ENCODE measurements at places on chromosomes 7 and 10.

DNA sequence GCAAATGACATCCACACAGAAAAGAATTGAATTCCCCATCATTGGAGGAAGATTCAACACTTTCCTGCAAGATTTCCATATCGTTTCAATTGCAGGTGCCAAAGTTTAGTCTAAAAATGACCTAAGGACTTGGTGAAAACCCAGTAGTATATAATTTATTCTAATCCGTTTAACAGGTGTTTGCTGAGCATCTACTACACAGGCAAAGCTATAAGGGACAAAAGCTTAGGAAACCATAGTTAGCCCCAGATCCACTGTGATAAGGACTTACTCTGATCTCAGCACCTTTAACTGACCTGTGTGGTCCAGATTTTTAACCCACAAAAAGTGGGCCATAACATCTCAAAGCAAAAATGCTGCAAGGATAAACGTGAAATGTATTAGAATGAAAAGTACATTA is 19.1 kb downstream of the UBE2H start:
- DNase-seq = no peak

- DNase-seq = no peak
Measured at GRCh38 chr10:14362104-14362503, 31.4 kb upstream of the FRMD4A start.

- DNase-seq = no peak
Measured at GRCh38 chr7:45482451-45482850, 91.7 kb upstream of the ADCY1 start.

GRCh38 chr10:31272841-31273240 is 46.2 kb upstream of the ZEB1 start:
- DNase-seq = no peak

GRCh38 chr7:158953912-158954311 is 97.6 kb downstream of the DYNC2I1 start:
- DNase-seq = no peak

DNA sequence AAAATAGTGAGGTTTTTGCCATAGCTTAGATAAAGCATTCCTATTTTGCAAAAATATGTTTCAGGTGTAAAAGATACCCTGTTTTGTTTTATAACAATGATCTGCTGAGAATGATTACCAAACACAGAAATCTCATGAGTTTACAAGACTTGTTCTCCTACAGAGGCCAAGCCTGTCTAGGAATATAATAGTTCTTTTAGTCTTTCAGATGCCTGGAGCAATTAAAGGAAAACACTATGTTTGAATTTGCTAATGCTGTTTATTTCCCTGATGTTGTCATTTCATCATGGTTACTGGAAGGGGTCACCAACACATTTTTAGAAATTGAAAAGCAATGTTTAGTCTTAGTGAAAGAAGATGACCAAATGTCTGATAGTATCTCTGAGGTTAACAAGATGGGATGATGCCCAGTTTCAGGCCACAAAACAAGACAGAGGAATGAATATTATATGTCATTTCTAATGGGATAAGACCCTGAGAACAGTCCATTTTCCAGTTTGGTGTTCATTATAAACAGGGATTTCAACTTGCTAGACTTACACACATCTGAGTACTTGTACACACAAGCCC is 559.9 kb downstream of the INHBA start:
- no peak for DNase-seq

GRCh38 chr7:116511552-116512519 is 12.3 kb downstream of the CAV2 start:
- DNase-seq = no peak

GRCh38 chr7:109694149-109695071 is 1124.7 kb downstream of the DNAJB9 start:
- no peak for DNase-seq

GRCh38 chr10:69994262-69994661 is 58.4 kb upstream of the MACROH2A2 start:
- DNase-seq = no peak

- DNase-seq = no peak
Measured at GRCh38 chr7:45181286-45181960, 23.8 kb downstream of the RAMP3 start.

- no peak for DNase-seq
Measured at GRCh38 chr10:59876695-59877094, 29.7 kb downstream of the CCDC6 start.

- no peak for DNase-seq
Measured at GRCh38 chr10:98967601-98968000, 268.1 kb downstream of the HPSE2 start.

DNA sequence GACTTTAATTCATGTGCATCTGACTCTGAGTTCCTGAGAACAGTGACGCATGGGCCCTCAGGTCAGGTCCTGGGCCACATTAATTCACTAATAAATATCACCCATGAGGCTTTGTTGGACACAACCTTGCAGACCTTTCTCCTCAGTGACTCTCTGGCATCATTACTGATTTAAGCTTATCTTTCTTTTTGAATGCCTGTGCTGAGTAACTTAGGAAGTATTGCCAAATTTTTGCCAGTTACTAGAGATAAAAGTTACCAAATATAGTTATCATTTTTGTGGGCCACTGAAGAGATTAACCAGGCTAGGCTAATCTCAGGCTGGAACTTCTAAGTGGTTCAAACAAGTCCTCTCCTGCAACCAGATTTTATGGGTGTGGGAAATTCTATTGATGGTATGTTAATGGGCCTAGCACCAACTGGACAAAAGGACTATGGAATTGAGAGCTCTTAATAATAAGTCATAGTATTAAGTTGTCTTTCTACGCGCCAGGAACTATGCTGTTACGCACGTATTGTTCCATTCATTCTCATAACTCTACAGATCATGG is 28.8 kb upstream of the PRTFDC1 start:
- no peak for DNase-seq

- DNase-seq = no peak
Measured at GRCh38 chr7:3518546-3518945, 217.5 kb downstream of the SDK1 start.

- no peak for DNase-seq
Measured at GRCh38 chr10:72800000-72800740, 93.4 kb upstream of the OIT3 start.

Data from stimulated activated CD8-positive, alpha-beta memory T cell treated with anti-CD3 and anti-CD28 coated beads, Interleukin-7, amount 100 ng/mL, for 1 hour (primary cell).